Spinal cord (tissue), 10 donors: ENCODE measurements at places on chromosomes 1 and 21. TPM values are rescaled to one million over a fixed set of nuclear protein-coding genes. Genes with fewer than 3 reads are reported as not detected.

- no peaks in the 10 kb centered on the region for H3K27me3 ChIP-seq
- no peak for DNase-seq
- peaks cover 26% of the 10 kb centered on the region for H3K36me3 ChIP-seq
- H3K4me3 ChIP-seq, result no peak overlapping the region
- no peaks in the 10 kb centered on the region for H3K4me1 ChIP-seq
These were observed 41.8 kb downstream of the IARS2 start for GRCh38 chr1:220135755-220136154.

CDC20 gene
- 16.3 TPM for total RNA-seq

- no peak overlapping the region for H3K4me3 ChIP-seq
- DNase-seq, result no peak
- peaks cover 14% of the 10 kb centered on the region for H3K36me3 ChIP-seq
- H3K27me3 ChIP-seq, result no peaks in the 10 kb centered on the region
These were observed 44.5 kb downstream of the MORN1 start for GRCh38 chr1:2346691-2347408.

PIGP gene
- 20.2 TPM for total RNA-seq

C1orf94 gene
- total RNA-seq, result 0.40 TPM

- no peaks in the 10 kb centered on the region for H3K27me3 ChIP-seq
- H3K27ac ChIP-seq, result no peak overlapping the region
- no peak overlapping the region for H3K4me3 ChIP-seq
- H3K4me1 ChIP-seq, result peaks cover 2% of the 10 kb centered on the region
- H3K36me3 ChIP-seq, result no peaks in the 10 kb centered on the region
These were observed 14.1 kb upstream of the TNR start for GRCh38 chr1:175757381-175758015.

CD101 gene
- total RNA-seq, result 1.4 TPM

C1orf141 gene
- total RNA-seq, result 0.33 TPM

DNA sequence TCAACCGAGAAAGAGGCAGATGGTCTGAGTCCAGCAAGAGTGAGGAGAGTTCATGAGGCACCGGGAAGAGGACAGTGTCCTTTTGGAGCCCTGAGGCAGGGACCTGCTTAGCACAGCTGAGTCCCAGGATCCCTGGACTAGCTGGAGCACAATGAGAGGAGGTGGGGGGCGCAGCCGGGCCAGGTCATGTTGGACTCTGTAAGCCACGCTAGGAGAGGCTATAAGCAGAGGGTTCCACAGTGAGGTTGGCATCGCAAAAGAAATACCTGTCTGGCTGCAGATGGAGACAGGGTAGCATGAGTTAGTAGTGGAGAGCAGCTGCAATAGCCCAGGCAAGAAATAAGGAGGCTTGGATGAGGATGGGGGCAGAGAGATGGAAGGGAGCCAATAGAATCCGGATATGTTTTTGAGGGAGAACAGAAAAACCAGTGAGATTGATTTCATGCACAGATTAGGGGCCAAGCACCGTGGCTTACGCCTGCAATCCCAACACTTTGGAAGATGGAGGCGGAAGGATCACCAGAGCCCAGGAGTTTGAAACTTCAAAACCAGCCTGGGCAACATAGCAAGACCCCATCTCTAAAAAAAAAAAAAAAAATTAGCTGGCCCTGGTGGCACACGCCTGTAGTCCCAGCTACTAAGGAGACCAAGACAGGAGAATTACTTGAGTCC, 98.2 kb downstream of the DHRS3 start:
- H3K4me1 ChIP-seq, result peaks cover 18% of the 10 kb centered on the region
- peak overlapping the region; percentile 50 for H3K27ac ChIP-seq
- DNase-seq, result no peak
- no peaks in the 10 kb centered on the region for H3K36me3 ChIP-seq

GRCh38 chr1:116128664-116129063, 17.5 kb downstream of the MAB21L3 start:
- H3K27ac ChIP-seq, result no peak overlapping the region
- H3K4me1 ChIP-seq, result no peaks in the 10 kb centered on the region
- no peaks in the 10 kb centered on the region for H3K27me3 ChIP-seq
- H3K36me3 ChIP-seq, result no peaks in the 10 kb centered on the region

DNA sequence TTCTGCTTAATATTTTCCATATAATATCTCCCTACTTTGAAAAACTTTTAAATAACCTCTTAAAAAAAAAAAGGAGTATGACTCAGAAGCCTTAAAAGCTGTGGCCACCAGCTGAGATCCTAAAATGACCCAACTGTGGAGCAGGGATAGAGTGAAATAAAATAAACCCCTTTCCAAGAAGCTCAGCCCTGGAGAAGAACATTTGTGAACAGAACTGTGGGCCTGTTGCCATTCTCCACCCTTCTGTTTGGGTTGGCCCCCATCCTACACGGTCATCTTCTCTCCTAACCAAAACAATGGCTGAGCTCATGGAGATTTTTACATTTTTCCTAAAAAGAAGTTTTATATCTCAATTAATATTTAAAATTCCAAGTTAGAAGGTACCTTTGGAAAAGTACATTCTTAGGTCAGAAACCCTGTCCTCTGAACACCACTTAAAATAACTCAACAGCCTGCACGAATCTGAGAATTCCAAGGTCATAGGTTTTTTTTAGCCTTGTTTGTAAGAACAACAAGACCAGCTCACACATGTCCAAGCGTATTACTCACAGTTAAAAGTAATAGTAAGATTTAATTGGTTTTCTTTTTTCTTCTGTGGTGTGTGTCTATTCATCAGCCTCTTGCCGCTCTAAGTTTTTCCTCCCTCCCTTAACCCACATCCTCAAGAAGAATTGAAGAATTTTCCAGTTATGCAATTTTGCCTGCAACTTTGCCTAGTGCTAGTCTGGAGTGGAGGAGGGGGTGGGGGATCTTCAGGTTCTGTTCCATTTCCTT, 107.7 kb upstream of the ERRFI1 start:
- peaks cover 10% of the 10 kb centered on the region for H3K4me1 ChIP-seq
- H3K27ac ChIP-seq, result peak overlapping the region; percentile 79
- no peak for DNase-seq
- H3K4me3 ChIP-seq, result no peak overlapping the region
